ENCODE measurements at places on chromosomes 6 and 20. TPM values are rescaled to one million over a fixed set of nuclear protein-coding genes. Genes with fewer than 3 reads are reported as not detected.

DNA sequence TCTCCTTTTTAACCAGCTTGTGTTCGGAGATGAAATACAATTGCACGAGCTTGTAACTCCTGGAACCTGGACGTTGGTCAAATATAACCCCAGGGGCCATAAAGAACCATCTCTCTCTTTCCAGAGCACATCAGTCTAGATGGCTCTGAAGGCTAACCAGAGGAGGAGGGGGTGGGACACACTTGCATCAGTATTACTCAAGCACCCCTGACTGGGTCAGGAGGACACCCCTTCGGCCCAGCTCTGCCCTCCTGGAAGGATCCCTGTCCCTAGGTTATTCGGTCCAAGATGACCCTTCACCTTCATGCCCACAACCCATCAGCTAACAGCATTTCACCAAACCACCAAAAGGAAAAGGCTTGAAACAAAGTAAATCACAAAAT lies 67.1 kb downstream of the FYN start:
- no peak for DNase-seq

- DNase-seq: no peak
These were observed 180.2 kb downstream of the PACRG start for GRCh38 chr6:162907876-162908481.

Gene MATN4
- 21.2 TPM for total RNA-seq

DNA sequence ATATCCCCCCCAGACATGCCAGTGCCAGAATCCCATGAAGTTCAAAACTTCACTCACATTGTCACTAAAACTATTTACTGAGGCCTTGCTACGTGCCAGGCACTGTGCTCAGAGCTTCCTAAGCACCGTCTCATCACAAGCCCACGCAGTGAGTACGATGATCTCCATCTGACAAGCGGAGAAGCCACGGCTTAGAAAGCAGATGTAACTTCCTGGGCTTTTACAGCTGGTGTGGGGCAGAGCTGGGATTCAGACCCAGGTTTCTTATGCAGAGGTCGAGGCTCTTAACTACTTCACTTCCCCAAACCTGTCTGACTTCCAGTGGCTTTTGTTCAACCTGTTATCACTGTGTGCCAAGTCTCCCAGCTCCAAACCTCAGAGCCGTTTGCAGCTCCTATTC lies 8.3 kb downstream of the MDGA1 start:
- DNase-seq: no peak

GRCh38 chr20:9744551-9744950 lies 94.3 kb downstream of the PAK5 start:
- no peak for DNase-seq

GRCh38 chr6:68468244-68468884 lies 166.7 kb upstream of the ADGRB3 start:
- DNase-seq: no peak

DNA sequence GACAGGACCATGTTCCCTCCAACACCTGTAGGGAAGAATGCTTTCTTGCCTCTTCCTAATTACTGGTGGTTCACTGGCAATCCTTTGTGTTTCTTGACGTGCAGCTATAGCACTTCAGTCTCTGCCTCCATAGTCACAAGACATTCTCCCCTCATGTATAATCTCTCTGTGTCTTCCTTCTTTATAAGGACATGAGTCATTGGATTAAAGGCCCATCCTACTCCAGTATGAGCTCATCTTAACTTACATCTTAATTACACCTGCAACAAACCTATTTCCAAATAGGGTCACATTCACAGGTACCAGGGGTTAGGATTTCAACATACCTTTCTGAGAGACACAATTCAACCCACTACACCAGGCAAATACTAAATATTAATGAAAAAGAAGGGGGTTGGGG lies 213.6 kb downstream of the RNGTT start:
- no peak for DNase-seq

Gene CPNE1
- 65.1 TPM for total RNA-seq

GRCh38 chr6:162408826-162409535 lies 318.6 kb downstream of the PRKN start:
- no peak for DNase-seq

DNA sequence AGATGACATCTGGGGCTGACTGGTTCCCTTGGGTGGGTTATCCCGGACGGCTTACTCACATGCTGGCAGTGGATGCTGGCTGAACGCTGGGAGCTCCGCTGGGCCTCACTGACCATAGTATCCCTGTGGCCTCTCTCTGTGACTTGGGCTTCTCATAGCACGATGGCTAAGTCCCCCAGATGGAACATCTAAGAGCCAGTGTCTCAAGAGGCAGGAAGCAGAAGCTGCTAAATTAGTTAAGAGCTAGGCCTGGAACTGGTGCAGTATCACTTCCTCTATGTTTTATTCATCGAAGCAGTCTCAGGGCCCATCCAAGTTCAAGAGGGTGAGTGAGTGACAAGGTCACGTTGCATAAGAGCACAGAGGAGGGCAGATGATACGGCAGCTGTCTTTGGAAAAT lies 116.5 kb upstream of the LAMP5 start:
- no peak for DNase-seq

DNA sequence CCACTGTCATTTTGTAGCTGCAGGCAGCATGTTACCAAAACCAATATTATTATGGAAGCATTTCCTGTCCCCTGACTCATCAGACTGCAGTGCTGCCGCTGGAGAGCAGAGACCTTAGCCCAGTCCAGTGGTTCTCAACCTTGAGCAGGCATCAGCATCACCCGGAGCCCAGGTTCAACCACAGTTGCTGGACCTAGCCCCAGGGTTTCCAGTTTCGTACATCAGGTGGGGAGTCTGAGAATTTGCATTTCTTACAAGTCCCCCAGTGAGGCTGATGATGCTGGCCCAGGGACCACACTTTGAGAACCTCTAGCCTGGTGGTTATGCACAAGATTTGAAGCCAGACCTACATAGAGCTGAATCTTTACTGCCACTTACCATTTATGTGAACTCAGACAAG lies 47.3 kb downstream of the LY86 start:
- DNase-seq: no peak

DNA sequence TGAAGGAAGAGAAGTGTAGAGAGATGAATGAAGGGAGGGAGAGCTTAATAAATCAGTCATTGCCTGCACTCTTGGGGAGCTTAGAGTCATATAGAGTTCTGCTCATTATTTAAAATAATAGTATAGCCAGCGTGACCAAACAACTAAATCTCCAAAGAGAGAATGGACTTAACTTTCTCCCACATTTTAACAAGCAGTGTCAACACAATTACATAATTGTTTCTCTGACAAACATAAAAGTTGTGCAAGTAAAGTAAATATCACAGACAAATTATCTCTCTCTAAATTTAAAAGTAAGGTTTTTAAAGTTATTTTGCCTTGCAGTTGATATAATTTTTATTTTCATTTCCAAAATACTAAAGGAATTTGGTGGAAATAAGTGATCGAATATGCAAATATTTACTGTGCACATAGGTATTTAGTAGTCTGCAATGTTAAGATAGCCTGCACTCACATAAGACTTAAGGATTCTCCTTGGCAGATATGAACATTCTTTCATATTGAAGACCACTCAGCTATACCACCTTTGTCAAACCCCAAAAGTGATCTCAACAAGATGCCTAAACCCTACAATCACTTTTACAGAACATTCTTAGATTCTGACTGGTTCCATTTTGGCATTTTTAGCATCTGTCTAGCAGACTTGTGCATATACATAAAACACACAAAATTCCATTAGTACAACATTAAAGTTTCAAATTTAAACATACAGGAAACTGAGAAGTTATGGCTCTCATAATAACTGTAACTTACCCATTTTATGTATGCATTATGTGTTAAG lies 67.7 kb downstream of the KIF6 start:
- DNase-seq: no peak

DNA sequence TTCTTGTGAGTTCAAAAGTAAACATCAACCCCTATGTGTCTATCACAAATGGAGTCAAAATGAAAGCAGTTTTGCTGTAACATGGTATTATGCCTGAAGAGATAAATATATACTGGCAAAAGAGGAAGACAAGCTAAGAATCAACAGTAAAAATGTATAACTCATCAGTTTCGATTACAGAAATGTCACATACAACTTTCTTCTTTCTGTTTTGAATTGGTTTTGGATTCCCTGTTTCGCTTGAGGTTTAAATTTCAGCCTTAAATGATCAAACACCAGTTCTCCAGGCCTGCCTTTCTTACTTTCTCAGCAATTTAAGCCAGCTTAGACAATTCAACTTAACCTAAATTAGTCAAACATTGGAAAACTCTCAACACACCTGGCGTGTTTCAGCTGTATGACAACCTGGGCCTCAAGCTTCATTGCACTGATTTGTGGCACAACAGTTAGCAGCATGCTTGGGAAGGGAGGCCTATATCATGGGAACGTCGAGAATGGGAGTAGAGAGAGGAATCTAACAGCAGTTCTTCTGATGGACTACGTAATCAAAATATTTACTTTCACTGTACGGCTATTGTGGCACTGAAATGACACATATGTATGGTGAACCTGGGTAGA lies 51.9 kb upstream of the MARCKS start:
- DNase-seq: no peak

DNA sequence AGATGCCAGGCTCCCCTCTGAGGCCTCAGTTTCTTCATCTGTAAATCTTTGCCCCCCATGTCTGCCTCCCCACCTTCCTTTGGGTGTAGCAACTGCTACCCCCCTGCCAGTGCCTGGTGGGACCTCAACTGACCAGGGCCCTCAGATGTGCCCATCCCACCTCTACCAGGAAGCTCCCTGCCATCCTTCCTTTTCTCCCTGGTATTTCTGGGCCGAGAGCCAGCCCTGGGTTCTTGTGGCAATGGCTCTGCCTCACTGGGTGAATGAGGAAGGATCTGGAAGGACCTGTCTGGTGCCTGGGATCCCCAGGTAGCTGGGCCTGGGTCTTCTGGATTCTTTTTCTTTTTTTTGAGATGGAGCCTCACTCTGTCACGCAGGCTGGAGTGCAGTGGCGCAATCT lies 141.1 kb upstream of the RNF24 start:
- no peak for DNase-seq

DNA sequence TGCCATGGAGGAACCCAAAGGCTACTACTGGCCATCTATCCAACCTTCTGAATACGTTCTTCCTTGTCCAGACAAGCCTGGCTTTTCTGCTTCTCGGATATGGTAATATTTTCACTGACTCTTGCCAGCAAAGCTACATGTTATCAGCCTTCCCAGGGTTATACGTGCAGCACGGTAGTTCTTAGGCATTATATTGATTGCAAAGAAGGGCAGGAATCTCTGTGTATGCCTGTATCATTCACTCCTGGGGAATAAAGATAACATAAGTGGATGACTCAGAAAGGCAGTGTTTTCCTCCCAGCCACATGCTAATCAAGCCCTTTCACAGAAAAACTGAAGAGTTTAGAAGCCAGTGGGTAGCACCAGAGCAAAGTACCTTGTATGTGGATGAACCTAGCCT lies 98.7 kb downstream of the ADGRG6 start:
- no peak for DNase-seq

Gene PRDM13
- 0.33 TPM for total RNA-seq

Gene TLDC2
- total RNA-seq: 0.40 TPM

DNA sequence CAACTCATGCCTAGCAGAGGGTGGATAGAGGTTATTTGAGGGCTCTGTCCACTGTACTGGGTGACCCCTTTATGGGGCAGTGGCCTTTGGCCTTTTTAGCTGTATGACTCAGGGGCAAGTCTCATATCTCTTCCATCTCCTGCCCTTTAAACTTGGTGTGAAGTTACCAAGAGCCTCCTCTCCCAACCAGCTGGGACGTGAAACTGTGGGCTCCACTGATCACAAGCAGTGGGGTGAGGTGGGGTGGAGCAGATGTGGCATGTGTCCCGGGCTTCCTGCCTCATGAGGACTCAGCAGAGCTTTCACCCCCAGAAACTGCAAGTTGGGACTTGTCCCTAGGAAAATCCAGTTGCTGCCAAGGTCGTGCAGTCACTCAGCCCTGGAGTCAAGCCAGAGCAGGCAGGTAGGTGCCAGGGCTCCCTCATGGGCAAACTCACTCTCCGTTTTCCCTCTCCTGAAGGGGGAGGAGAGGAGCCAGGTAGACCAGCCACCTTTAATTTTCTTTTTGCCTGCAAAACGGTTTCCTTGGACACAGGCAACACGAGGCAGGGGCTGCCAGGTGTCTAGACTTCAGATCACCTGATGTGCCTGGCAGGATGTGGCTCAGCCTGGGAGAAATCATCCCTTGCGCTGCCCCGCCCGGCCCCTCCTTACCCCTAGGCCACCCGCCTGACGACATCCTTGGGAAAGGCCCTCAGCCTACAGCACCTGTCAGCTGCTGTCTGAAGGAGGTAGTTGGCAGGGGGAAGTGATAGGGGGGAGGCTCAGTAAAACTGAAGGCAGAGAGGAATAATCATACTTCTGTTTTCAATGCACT lies 4.0 kb downstream of the CDKN1A start:
- DNase-seq: no peak

Gene DUSP15
- total RNA-seq: 13.3 TPM

GRCh38 chr6:157150076-157150475 lies 173.2 kb downstream of the TMEM242 start:
- DNase-seq: no peak

Gene SLC22A1
- total RNA-seq: 0.59 TPM

DNA sequence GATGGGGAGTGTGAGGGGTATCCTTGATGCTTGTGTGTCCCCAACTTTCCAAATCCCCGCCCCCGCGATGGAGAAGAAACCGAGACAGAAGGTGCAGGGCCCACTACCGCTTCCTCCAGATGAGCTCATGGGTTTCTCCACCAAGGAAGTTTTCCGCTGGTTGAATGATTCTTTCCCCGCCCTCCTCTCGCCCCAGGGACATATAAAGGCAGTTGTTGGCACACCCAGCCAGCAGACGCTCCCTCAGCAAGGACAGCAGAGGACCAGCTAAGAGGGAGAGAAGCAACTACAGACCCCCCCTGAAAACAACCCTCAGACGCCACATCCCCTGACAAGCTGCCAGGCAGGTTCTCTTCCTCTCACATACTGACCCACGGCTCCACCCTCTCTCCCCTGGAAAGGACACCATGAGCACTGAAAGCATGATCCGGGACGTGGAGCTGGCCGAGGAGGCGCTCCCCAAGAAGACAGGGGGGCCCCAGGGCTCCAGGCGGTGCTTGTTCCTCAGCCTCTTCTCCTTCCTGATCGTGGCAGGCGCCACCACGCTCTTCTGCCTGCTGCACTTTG lies at the start of gene TNF:
TNF (plus strand) TSS at position 231 of the 567 bp plus-strand sequence; CDS start at position 408, 177 bp downstream.
- no peak for DNase-seq

Gene APCDD1L
- 0.11 TPM for total RNA-seq

DNA sequence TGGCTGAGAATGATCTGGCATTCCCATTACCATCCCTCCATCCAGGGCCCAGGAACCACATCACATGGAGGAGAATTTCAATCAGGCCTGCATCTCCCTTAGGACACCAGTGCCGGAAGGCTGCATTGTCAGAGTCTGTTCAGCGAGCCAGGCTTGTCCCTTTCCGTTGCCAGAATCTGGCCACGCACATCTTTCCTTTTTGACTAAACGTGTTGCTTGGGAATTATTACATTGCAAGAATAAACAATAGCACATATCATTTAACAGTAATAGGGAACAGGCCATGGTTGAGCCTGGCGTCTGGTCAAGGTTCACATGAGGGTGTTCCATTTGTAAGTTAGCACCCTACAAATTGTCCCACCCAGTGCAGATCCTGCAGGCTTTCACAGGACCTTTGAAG lies 42.8 kb downstream of the SOBP start:
- peak; percentile 28 for DNase-seq

Gene HLA-DRA
- total RNA-seq: 90.1 TPM

Gene CALHM6
- total RNA-seq: 6.7 TPM

- no peak for DNase-seq
These were observed 21.9 kb downstream of the MYH7B start for GRCh38 chr20:34977365-34978091.

Gene DSTN
- 174 TPM for total RNA-seq

GRCh38 chr6:91719414-91719813 lies 1132.5 kb upstream of the MAP3K7 start:
- DNase-seq: no peak

GRCh38 chr6:21420146-21420878 lies 173.2 kb upstream of the SOX4 start:
- no peak for DNase-seq

- DNase-seq: no peak
These were observed 57.0 kb upstream of the XRN2 start for GRCh38 chr20:21246161-21246560.
